B cell (primary cell): ENCODE measurements at places on chromosomes 5 and 9. TPM values are rescaled to one million over a fixed set of nuclear protein-coding genes. Genes with fewer than 3 reads are reported as not detected.

- H3K4me3 ChIP-seq: no peak overlapping the region
- DNase-seq: peak; percentile 13
- no peaks in the 10 kb centered on the region for H3K36me3 ChIP-seq
- H3K27me3 ChIP-seq: peaks cover 2% of the 10 kb centered on the region
- no peaks in the 10 kb centered on the region for H3K4me1 ChIP-seq
Observed at GRCh38 chr5:156835905-156836304, 14.2 kb upstream of the PPP1R2B start.

GRCh38 chr5:8694545-8694944 lies 825.6 kb downstream of the MTRR start:
- DNase-seq: no peak
- H3K27ac ChIP-seq: no peak overlapping the region
- H3K4me3 ChIP-seq: no peak overlapping the region
- H3K36me3 ChIP-seq: no peaks in the 10 kb centered on the region
- H3K4me1 ChIP-seq: no peaks in the 10 kb centered on the region
- H3K27me3 ChIP-seq: no peaks in the 10 kb centered on the region

- no peak overlapping the region for H3K4me3 ChIP-seq
- peak; percentile 54 for DNase-seq
- peaks cover 23% of the 10 kb centered on the region for H3K4me1 ChIP-seq
- H3K27ac ChIP-seq: peak overlapping the region; percentile 62
- no peaks in the 10 kb centered on the region for H3K27me3 ChIP-seq
Observed at GRCh38 chr5:100840370-100840769, 62.7 kb downstream of the ST8SIA4 start.

The IL5 gene
- not detected in 2 replicates for total RNA-seq

GRCh38 chr9:131082774-131083512 lies 13.4 kb upstream of the AIF1L start:
- no peaks in the 10 kb centered on the region for H3K4me1 ChIP-seq
- no peak overlapping the region for H3K4me3 ChIP-seq
- no peaks in the 10 kb centered on the region for H3K27me3 ChIP-seq
- H3K27ac ChIP-seq: no peak overlapping the region
- H3K36me3 ChIP-seq: no peaks in the 10 kb centered on the region

The PCSK1 gene
- total RNA-seq: not detected in 2 replicates
